Stimulated activated CD8-positive, alpha-beta memory T cell treated with anti-CD3 and anti-CD28 coated beads, Interleukin-15, amount 100 ng/mL, for 1 hour (primary cell): ENCODE measurements at places on chromosomes 5 and 9.

- no peak for DNase-seq
These were observed 40.8 kb upstream of the ANKRD31 start for GRCh38 chr5:75277463-75277862.

GRCh38 chr5:147303976-147304375 is 69.2 kb downstream of the STK32A start:
- DNase-seq = no peak

GRCh38 chr5:33309536-33310345 is 131.0 kb upstream of the TARS1 start:
- no peak for DNase-seq

DNA sequence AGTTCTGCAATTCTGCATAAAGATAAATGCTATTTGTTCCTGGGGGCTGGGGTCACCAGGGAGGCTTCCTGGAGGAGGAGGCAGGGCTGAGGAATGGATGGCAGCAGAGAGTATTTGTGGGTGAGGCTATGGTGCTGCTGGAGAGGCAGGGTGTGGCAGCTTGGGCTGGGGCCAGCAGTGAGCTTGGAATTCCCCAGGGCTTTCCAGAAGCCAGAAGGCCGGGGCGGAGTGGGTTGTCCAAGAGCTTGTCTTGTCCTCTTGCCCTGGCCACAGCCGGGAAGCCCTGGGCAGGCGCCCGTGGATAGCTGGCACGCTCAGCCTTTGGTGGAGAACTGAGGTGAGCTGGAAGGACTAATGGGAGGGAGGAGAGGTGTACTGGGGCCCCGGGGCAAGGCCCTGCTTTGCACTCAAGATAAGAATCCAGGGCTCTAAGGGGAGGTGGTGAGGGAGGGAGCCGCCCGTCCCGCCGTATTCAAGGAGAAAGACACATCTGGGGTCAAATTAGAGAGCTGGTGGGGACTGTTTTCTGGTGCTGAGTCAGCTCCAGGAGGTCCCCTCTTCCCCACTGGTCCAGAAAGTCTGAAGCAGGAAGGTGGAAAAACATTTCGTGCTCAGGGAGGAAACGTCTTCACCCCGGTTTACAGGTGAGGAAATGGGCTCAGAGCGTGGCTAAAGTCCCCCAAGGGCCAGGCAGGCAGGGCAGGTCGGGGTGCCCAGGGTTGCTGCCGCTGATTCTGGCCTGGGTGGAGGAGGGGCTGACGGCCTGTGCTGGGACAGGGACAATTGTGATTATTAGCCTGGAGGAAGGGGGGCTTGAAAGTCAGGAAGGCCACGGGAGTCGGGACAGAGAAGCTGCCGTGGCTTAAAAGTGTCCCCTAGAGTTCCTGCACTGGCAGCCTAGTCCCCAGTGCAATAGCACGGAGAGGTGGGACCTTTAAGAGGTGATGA is 26.9 kb upstream of the CNOT6 start:
- DNase-seq = no peak

DNA sequence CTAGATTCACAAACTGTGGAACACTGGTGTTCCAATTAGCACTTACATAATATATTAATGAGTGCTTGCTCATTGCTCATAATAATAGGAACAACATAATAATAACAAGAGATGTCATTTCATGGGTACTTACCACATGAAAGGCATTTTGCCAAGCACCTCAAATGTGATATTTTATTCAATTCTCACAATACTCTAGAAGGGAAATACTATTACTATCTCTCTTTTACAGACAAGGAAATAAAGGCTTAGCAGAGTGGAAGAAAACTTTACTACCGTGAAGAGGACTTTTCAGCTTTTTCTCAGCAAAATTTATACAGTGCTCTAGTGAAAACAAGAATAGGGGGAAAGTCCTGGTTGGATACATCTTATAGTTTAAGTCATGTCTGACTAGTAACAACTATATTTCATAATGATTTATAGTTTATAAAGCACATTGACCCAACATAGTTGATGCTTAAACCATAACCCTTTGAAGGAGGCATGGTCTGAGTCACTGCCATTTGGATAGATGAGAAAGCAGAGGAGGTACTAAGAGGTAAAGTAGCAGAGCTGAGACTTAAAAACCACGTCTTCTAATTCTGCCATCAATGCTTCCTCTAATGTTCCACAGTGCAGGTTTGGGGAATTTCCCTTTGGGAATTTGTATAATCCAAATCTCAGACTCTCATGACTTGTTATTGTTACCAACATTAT is 124.7 kb downstream of the CEP120 start:
- DNase-seq = no peak

DNA sequence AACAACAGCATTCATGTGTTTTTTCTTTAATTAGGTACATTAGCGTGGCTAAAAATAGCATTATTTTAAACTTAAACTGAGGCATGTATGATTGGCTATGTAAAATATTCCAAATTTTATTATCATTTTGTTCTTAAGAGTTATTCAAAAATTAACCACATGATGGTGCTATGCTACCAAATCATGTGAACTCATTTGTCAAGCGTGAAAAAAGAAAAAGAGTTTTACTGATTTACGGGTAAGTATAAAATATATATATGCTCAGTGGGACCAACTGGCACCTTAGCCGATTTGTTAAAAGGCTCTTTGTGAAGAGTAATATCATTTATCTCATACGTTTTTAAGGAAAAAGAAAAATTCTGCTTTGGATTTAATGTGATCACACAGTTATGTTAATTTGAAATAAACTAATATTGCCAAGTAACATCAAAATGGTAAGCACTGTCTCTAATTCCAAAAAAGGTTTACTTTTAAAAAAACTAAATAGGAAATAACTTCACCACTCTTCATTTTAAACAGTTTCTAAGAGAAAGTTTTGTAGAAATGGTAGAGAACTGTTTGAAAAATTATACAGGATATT is 1042.3 kb downstream of the CDH12 start:
- no peak for DNase-seq

GRCh38 chr5:154373729-154374179 is 72.0 kb upstream of the SAP30L start:
- no peak for DNase-seq

GRCh38 chr5:35066260-35066795 is 18.6 kb upstream of the AGXT2 start:
- DNase-seq = no peak
